ENCODE measurements at places on chromosomes 16 and 17.

DNA sequence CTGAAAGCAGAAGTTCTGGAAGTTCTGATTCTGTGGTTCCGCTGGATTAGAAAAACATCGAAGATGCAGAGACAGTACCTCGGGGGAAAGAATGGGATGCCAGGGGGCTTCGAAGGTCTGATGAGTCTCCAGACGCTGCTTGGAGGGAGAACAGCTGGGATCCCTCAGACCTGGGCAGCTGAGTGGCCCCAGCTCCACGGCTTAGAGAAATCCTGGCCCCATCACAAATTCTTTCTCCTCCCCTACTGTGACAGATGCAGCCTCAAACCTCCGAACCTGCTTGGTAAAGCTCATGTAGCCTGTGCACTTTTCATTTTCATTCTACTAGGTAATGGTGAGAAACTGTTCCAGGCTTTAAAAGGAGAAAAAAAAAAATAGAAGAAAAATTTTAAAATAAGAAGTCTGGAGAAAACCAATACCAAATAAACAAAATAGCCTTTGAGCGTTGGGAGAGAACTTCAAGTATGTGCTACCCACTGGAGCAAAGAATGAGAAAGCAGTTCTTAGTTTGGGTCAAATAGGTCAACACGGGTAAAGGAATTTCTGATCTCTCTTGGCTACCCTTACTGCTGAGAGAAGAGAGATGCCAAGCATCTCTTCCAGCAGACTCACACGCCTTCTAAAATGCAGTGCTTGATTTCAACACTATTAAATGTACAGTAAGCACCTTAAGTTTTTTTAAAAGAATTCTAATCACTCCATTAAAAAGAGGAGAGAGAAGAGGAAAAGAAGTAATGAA lies 19.9 kb downstream of the MAF start:
- DNase-seq = no peak

DNA sequence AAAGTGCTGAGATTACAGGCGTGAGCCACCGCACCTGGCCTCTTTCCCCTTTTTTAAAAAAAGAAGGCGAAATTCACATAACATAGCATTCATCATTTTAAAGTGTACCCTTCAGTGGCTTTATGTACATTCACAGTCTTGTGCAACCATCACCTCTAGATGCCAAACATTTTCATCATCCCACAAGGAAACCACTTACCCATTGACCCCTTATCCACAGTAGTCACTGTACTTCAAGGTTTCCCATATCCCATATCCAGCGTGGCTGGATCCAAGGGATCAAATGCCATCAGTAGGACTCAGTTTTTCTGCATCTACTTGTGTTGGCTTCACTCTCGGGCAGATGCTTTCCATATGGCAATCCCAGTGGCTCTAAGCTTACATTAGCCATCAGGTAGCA lies 50.3 kb downstream of the BMERB1 start:
- DNase-seq = no peak

DNA sequence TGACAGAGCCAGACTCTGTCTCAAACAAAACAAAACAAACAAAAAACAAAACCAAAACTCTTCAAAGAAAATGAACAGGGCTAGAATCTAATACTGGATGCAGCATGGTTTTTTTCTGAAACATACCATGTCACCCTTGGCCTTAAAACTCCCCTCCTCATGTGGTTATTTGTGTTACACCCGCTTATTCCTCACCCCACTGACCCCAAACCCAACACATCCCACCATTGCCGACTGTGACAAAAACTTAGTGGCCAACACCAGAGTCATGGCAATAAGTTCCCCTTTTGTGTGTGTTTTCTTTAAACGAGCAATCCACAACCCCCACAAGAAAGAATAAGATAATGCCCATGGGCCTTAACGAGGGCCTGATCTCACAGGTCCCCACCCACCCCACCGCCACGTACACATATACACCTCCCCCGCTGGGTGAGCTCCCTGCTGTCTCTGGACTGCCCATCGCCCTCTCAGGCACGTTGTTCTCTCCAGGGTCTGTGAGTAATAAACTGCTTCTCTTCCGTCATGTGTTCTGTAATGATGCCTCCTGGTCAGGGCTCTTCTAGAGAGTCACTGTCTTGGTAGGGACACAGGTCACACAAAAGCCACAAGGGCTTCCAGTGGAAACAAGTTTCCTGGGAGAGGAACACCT lies 16.8 kb upstream of the ENGASE start:
- DNase-seq = no peak

GRCh38 chr17:34099859-34100515 lies 155.1 kb upstream of the CCL2 start:
- DNase-seq = no peak

DNA sequence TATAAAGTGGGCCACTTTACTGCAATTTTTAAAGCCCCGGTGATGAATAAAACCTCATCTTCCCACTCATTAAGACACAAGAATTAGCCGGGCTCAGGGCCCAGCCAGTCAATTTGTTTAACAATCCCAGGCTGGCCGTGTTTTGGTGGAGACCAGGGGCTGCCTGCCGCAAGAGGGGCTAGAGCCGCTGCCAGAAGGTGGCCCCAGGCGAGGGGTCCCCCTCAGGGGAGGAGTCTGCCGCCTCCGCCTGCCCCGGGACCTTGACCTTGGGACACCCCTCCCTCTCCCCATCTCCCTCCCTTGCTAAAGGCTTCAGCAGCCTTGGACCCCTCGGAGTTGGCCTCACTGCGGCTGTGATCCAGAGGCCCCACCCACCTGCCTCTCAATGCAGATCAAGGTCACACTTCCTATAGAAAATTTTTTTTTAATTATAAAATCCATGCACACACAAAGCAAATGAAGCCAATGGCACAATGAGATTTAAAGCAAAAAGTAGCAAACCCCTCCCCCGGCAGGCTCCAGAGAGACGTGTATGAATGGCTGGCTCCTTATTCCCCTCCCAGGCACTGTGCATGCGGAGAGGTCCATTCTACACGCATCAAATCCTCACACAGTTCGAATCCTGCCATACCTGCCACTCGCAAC lies 23.0 kb upstream of the SLC38A10 start:
- DNase-seq = no peak

DNA sequence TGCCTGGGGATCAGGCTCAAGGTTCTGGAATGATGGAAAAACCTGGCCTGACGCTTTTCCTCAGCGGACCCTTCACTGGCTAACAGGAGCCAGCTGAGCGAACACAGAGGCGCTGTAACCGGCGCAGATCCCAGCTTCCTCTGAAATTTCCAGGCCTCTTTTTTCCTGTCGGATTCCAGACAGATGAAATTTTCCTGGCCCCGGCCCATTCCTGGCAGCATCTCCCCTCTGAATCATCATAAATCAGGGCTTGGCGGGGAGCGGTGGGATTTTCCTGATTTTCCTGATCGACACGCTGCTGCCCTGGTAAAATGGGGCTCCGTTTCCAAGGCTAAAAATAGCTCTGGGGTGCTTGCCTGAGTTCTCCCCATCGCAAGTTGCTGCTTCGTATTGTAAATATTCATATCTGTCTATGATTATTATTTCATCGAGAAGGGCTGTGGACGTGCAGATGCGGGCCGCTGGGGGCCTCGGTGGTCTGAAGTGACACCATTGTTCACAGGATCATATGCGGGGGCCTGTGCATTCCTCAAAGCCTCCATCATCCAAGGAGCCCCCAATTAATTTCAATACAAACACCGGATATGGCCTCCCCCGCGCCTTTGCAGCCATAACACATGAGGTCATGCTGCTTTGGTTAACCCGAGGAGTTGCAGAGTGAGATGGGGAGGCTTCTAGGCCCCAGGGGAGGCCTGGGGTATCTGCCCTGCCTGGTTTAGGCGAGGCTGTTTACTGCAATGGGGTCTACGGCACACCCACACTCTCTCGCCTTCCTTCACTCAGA lies 45.8 kb upstream of the ETV4 start:
- DNase-seq = no peak

DNA sequence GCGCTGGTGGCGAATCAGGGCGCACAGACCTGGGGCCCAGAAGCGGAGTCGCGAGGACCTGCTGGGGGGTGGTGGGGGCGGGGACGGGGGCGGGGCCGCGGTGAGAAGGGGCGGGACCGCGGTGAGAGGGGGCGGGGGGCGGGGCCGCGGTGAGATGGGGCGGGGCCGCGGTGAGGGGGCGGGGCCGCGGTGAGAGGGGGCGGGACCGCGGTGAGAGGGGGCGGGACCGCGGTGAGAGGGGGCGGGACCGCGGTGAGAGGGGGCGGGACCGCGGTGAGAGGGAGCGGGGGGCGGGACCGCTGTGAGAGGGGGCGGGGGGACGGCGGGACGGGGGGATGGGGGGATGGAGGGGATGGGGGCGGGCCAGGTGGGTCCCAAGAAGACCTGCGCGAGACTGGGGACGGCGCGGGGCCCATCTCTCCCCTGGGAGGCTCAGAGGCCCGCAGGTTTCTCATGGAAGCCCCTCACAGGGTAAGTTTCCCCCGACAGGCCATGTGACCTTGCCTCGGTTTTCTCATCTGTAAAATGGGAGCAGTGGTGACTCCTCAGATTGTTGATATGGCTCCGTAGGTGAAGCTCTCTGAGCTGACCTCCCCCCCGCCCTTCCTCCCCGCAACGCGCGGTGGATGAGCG lies 28.6 kb upstream of the DBNDD1 start:
- no peak for DNase-seq

- no peak for DNase-seq
Observed at GRCh38 chr17:16325964-16326363, 27.3 kb downstream of the CENPV start.

- peak; percentile 70 for DNase-seq
Observed at GRCh38 chr17:27807567-27808470, 7.5 kb upstream of the NOS2 start.

DNA sequence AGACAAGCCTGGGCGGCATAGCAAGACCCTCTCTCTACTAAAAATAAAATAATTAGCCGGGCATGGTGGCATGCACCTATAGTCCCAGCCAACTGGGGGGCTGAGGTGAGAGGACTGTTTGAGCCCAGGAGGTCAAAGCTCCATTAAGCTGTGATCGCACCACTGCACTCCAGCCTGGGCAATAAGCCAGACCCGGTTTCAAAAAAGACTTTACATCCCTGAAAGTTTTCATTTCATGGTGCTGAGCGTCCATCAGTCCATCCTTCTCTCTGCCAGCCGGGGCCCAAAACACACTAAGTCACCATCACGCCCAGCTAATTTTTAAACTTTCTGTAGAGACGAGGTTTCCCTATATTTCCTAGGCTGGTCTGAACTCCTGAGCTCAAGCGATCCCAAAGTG lies 10.6 kb downstream of the RAB40B start:
- no peak for DNase-seq

DNA sequence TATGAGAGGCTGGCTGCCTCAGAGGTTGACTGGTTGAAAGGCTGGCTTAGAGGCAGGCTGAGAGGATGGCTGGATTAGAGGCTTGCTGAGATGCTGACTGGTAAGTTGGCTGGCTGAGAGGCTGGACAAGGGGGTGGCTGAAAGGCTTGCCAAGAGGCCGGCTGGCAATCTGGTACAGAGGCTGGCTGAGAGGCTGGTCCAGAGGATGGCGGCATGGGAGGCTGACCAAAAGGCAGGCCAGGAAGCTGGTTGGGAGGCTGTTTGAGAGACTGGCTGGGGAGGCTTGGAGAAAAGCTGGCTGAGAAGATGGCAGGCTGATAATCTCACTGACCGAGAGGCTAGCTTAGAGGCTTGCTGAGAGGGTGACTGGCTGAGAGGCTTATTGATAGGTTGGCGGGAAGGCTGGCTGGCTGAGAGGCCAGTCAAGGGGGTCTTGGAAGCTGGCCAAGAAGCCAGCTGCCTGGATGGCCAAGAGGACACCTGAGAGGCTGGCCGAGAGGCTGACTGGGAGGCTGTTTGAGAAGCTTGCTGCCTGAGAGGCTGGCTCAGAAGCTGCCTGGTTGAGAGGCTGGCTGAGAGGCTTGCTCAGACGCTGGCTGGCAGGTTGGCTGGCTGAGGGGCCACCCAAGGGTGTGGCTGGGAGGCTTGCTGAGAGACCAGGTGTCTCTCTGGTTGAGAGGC lies 34.2 kb upstream of the ACSM2B start:
- DNase-seq = no peak

DNA sequence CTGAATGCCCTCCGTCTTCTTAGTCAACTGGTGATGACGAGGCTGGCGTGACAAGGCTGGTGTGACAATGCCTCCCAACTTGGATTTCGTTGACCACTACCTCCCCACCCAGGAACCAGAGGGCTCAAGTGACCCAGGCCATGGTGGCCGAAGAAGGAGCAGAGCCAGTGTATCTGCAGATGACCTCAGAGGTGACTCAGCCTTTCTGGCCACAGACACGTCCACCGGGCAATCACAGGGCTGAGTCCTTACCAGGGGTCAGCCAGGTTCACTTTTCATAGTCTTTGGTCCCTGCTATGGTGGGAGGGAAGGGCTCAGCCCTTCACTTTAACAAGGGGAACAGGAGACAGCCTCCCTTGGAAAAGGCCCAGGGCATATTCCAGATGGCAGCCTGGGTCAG lies 116.3 kb downstream of the MAF start:
- DNase-seq = no peak

- no peak for DNase-seq
Observed at GRCh38 chr17:45332989-45333701, 16.3 kb upstream of the MAP3K14 start.

DNA sequence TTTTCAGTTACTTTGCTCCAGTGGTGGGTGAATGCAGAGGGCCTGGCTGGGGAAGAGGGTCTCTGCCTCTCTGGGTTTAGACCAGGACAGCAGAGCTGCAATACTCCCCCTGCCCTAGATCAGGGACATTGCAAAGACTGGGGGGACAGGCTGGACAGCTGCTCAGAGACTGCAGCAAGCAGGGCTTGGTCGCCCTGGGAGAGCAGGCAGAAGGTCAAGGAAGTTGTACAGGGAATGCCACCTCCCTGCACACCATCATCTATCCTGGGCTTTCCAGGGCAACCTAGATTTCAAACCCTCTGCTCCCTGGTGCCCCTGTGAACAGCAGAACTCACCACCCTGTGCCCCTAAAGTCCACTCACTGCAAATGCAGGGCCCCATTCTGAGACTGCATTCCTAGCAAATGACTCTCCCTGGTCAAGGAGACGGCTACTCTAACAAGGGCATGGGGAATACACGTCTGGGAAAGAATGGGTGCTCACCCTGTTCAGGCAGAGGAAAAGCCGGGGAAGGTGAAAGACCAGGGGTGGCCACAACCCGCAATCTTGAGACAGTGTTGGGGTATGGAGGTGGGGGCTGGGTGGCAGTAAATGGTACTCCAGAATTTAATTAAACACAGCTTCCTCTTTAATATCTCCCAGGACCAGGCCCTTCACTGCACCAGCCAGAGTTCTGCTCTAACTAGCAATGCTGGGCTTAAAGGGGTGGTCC lies 1.0 kb downstream of the KIFC3 start:
- no peak for DNase-seq

- DNase-seq = no peak
Observed at GRCh38 chr16:911604-912321, 59.0 kb downstream of the LMF1 start.

DNA sequence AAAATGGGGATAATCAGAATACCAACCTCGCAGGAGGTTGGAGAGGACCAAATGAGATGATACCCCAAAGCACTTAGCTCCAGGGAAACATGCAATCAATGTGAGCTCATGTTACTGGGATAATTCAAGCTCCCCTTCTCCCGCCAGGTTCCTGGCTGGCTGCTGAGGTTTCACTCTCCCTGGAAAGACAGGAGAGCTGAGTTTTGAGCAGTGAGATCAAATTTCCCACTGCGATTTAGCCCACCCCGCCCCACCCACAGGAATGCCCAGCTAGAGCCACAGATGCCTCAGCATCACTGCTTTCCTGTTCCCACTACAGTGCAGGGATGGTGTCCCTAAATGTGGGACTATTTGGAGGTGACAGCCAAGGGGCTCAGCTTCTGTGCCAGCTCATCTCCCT lies 56.7 kb downstream of the ZNF423 start:
- no peak for DNase-seq

Measured in activated T-helper 1 cell treated with anti-CD3 and anti-CD28 coated beads, Interleukin-12 subunit alpha, Interleukin-12 subunit beta, Interleukin-2, Interleukin-4 antibody, amounts not matched to agents 30 ng/mL and 10 ng/mL and 1 ng/mL, durations not matched to agents 14 hours and 24 hours and 36 hours (primary cell).